ENCODE measurements at places on chromosomes 5 and 9.

DNA sequence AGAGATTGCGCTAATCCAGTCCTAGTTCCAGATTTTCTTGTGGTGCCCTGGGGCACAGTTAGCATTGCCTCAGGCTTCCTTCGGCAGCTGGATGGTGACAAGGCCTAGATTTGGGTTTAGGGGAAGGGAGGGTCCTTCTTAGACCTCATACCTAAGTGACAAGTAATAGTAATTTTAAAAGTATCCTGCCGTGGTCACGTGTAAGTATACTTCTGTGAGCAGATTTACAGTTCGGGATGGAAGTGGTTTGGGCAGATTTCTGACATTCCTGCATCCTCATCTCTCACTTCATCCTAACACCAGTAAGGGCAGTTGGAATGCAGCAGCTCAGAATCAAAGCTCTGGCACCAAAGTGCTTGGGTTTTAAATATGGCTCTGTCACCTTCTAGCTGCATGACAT is 71.6 kb downstream of the LRRC70 start:
- DNase-seq, result no peak

DNA sequence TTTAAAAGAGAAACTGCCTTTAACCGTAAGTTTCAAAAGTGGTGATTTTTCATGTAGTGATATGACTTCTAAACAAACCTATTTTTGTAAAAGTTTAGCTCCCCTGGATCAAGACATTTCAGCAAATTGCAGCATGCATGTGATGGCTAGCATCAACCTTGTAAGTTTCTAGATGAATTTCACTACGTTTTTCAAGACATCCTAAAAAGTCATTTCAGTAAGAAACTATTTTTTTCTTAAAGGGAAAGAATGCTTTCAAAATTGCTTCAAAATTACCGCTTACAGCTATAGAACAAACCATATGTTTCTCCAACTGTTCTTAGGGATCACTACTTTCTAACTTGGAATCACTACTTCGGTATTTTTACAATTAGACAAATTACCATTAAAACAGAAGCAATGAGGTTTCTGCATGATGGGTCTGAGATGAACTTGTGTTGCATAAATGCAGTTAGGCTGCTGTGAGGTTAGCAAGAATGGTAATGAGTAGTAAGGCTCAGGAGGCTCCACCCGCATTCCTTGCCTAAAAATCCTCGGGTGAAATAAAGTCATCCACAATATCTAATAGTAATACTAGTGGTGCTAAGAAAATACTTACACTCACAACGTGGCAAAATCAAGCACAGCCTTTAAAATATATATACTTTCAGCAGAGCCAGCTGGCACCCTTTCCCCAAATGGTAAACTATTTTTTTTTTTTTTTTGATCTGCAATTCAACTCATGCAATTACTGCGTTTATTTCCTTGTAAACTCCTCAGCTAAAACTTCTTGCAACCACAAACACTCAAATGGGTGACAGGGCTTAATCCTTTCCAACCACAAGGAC is 53.8 kb downstream of the CDC14B start:
- DNase-seq, result no peak

GRCh38 chr9:26157411-26157810 is 479.2 kb upstream of the TUSC1 start:
- DNase-seq, result no peak

- no peak for DNase-seq
Measured at GRCh38 chr9:14222149-14222835, 91.6 kb downstream of the NFIB start.

Measured in AG09319 (cell line).